ENCODE measurements at places on chromosomes 1 and 21.

DNA sequence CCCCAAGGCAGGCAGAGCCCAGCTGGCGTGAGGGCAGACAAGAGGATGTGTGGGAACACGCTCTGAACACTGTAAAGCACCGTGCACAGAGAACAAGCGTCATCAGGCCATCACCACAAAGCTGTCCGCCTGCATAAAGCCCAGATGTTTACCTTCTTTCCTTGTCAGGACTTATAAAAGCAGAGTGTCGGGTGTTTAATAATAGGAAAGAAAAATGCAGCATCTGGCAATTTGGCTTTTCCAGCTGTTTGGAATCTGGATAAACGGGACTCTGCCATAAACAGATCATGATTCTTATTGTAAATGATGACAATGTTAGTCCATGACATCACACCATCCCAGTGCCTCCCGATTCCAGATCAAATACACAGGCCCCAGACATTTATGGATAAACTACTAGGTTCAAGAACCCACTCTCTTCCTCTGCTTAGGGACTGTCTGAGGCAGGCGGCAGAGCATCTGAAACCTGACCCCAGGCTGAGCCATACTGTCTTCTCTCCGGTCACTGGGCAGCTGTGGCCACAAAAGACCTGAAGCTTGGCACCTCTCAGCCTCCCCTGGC lies 4.2 kb downstream of the GLIS1 start:
- no peak for DNase-seq

DNA sequence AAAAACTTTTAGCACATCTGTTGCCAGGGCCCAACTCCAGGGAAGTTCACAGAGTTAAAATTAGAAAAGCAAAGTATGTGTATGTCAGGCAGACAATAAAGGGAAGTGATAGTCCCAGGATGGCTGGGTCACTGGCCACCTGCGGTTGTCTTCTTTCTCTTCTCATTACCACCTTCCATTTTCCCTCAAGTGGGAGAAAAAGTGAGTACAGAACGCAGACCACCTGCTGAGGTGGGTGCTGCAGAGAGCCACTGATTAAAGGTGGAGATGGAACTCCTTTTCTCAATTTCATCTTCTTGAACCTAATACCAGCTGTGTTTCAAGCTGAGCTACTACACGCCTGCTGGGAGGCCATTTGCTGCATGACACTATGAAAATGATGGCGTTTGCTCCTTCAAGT lies 88.8 kb upstream of the PDE4B start:
- DNase-seq: no peak

GRCh38 chr1:165629848-165630628 lies 996 bp upstream of the MGST3 start:
- DNase-seq: no peak

DNA sequence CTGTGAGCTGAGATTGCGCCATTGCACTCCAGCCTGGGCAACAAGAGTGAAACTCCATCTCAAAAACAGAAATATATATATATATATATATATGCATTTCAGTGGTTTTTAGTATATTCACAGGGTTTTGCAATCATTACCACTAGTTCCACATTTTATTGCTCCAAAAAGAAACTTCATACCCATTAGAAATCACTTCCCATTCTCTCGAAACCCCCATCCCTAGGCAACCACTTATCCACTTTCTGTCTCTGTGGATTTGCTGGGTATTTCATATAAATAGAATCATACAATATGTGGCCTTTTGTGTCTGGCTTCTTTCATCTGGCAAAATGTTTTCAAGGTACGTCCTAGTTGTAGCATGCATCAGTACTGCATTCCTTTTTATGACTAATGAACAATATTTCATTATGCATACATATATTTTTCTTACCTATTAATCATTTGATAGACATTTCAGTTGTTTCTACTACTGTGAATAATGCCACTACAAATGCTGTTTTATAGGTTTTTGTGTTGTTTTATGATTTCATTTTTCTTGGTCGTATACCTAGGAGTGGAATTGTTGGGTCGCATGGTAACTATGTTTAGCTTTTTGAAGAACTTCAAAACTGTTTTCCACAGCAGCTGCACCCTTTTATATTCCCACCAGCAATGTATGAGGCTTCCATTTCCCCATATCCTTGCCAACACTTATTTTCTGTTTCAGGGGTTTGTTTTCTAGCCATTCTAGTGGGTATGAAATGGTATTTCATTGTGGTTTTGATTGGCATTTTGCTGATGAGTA lies 95.9 kb downstream of the PHTF1 start:
- no peak for DNase-seq

GRCh38 chr1:61187352-61188086 lies 105.2 kb downstream of the NFIA start:
- no peak for DNase-seq

- no peak for DNase-seq
Measured at GRCh38 chr1:93078638-93078985, 471 bp upstream of the MTF2 start.

DNA sequence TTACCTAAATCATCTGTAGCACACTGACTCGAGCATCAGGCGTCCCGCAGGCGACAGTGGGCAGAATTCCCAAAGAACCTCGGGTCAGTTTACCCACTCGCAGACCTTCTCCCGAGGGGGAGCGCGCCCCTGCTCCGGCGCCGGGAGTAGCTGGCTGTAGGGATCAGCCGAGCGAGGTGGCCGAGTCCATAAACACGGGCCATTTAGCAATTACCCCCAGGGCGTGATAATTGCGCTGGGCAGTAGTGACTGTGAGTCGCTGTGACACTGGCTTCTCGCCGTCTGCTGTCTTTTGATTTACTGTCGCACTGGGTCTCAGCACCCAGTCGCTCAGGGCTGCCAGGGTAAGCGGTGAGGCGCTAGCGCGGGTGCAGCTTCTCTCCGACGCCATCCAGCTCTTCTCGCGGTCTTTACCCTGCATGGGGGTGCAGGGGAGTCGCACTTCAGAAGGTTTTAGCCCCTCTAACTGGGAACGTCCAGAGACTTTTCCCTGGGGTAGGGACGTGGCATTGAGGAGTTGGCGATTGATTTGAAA lies 16.2 kb downstream of the HLX start:
- DNase-seq: no peak
